ENCODE measurements at places on chromosomes 7 and 10.

- DNase-seq: no peak
These were observed 1.4 kb downstream of the HPS1 start for GRCh38 chr10:98445200-98445812.

GRCh38 chr7:123923599-123923998 is 1.4 kb upstream of the SPAM1 start:
- no peak for DNase-seq

DNA sequence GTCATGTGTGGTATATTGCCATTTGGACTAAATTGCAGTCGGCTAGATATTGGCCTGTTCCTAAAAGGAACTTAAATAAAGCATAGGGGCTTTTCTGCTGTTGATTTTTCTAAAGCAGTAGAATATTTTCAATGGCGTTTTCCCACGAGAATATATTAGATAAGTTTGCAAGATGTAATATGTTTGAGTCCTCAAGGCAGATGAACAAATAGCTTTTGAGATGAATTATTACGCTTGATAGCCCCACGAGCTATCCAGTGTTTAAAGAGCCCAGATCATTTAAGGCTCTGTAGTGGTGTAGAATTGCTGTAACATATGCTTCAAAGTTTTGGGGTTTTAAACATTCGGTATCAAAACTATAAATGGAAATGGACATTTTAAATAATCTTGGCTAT is 2.9 kb downstream of the CELF2 start:
- no peak for DNase-seq

DNA sequence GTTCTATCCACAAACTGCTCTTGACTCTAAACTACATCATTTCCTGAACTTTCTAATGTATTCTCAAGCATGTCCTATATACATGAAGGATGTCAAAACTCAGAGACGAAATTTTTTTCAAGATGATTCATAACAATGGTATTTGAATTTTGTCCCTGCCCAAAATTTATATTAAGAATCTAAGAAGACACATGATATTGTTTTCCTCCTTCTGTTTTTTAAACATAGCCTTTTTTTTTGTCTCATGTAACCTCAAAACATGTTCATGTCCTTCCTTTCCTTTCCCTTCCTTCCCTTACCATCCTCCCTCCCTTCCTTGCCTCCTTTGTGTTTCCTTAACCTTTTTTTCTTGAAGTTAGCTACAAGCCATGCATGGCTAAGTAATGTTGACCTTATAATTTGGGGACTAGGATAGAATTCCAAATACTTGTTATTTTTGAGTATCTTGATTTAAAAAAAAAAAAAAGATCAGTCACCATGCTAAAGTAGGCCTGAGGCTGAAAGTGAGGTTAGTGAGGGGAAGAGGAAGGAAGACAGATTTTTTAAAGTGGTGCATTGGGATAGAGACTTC is 163.0 kb downstream of the SUGCT start:
- no peak for DNase-seq

- no peak for DNase-seq
These were observed 50.0 kb downstream of the SLC37A3 start for GRCh38 chr7:140348161-140348849.

DNA sequence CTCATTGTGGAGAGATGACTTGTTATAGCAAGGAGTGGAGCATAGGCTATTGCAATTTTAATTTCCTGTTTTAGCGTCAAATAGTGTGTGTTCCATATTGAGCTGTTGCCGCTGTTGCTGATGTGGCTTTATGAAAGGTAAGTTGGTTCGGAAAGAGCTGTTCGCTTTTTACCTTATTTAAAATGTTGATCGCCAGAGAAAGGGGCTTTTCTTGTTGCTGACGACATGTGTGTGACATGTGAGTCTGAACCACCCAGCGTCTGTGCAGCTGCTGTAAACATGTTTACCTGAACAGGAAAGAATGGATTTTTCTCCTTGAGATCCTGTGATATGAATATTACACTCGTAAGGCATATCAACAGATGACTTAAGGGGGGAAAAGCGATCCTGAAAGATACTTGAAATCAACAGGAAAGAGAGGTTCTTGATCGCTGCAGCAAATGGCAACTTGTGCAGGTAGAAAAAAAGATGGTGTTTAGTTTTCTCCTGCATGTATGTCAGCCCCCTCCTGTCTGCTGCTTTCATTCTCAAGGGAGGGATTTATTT is 2.5 kb downstream of the ZEB1 start:
- peak; percentile 60 for DNase-seq

- no peak for DNase-seq
These were observed 844 bp downstream of the GRM3 start for GRCh38 chr7:86644282-86645224.

DNA sequence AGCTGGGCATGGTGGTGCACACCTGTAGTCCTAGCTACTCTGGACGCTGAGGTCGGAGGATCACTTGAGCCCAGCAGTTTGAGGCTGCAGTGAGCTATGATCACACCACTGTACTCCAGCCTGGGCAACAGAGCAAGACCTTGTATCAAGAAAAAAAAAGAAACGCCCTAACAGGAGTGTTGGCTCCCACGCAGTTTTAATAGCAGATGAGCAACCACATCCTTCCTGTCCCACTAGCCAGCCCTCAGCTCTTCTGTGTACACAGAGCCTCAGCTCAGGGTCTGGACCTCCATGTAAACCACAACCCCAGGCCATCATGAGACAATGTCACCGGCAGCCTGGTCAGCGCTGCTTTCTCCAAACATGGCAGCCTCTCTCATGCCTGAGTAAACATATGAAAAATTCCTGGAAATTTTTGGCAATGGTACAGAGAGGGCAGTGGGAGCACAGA is 108.2 kb downstream of the PIP4K2A start:
- peak; percentile 50 for DNase-seq
